Peyer's patch (tissue), 4 donors: ENCODE measurements at places on chromosomes 11 and 22. TPM values are rescaled to one million over a fixed set of nuclear protein-coding genes. Genes with fewer than 3 reads are reported as not detected.

DNA sequence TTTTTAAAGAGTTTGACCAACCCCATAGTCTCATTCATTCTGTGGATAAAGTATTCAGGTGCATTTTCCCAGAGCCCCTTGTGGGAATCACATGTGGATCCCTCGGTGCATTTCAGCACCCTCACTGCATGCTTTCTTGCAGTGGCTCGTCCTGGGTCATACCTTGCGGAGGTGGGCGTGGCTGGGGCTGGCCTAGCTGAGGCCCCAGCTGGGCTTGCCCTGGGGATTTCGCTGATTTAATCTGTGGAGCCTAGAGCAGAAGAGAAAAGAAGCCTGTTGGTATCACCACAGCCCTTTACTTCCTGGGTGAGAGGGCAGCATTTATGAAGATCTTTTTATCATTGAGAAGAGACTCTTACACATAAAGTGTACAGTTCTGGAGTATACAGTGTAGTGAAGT is 53.1 kb downstream of the FBXO7 start:
- H3K4me1 ChIP-seq: no peaks in the 10 kb centered on the region
- H3K36me3 ChIP-seq: no peaks in the 10 kb centered on the region
- H3K4me3 ChIP-seq: no peak overlapping the region

- no peak overlapping the region for H3K27ac ChIP-seq
- no peaks in the 10 kb centered on the region for H3K27me3 ChIP-seq
- no peaks in the 10 kb centered on the region for H3K4me1 ChIP-seq
- no peak for DNase-seq
- no peak overlapping the region for H3K4me3 ChIP-seq
- peaks cover 92% of the 10 kb centered on the region for H3K36me3 ChIP-seq
These were observed 29.2 kb downstream of the CDPF1 start for GRCh38 chr22:46220921-46221320.

- H3K36me3 ChIP-seq: no peaks in the 10 kb centered on the region
- no peak overlapping the region for H3K4me3 ChIP-seq
- no peaks in the 10 kb centered on the region for H3K27me3 ChIP-seq
- H3K27ac ChIP-seq: peak overlapping the region; percentile 28
- peaks cover 4% of the 10 kb centered on the region for H3K4me1 ChIP-seq
These were observed 83.9 kb upstream of the EED start for GRCh38 chr11:86160541-86161149.

DNA sequence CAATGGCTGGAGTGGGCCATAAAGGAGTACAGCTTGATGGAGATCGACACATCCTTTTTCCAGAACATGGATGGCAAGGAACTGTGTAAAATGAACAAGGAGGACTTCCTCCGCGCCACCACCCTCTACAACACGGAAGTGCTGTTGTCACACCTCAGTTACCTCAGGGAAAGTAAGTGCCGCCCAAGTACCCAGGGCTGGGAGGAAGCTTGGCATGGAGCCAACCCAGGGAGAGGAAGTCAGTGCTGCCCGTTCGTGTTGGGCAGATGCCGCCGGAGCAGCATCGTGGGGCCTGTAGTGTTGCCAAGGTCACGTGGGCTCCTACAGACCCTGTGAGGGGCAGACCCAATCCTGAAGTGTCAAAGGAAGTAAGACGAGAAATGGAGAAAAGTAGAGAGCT is 78.9 kb downstream of the FLI1 start:
- no peak overlapping the region for H3K27ac ChIP-seq
- no peaks in the 10 kb centered on the region for H3K27me3 ChIP-seq
- DNase-seq: peak; percentile 81
- H3K4me1 ChIP-seq: peaks cover 4% of the 10 kb centered on the region

DNA sequence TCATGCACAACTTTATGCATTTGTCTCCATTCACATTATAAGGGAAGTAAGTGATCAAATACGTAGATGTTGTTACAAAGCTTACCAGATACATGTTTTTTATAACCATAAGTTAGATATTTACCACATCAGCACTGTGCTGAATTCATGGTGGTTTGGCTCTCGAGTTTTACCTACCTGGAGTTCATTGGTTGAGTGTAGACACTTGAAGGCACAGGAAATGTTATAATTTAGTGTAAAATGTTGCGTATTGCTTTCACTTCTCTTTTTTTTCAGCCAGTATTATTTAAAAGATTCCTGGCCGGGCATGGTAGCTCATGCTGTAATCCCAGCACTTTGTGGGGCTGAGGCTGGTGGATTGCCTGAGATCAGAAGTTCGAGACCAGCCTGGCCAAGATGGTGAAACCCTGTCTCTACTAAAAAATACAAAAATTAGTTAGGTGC is 53.1 kb upstream of the GRK2 start:
- H3K27ac ChIP-seq: no peak overlapping the region
- H3K4me3 ChIP-seq: no peak overlapping the region
- peaks cover 69% of the 10 kb centered on the region for H3K36me3 ChIP-seq
- H3K4me1 ChIP-seq: no peaks in the 10 kb centered on the region
- no peak for DNase-seq

- H3K27ac ChIP-seq: no peak overlapping the region
- DNase-seq: no peak
- no peaks in the 10 kb centered on the region for H3K36me3 ChIP-seq
- H3K4me1 ChIP-seq: no peaks in the 10 kb centered on the region
These were observed 50.6 kb downstream of the WNT11 start for GRCh38 chr11:76155500-76156227.

DNA sequence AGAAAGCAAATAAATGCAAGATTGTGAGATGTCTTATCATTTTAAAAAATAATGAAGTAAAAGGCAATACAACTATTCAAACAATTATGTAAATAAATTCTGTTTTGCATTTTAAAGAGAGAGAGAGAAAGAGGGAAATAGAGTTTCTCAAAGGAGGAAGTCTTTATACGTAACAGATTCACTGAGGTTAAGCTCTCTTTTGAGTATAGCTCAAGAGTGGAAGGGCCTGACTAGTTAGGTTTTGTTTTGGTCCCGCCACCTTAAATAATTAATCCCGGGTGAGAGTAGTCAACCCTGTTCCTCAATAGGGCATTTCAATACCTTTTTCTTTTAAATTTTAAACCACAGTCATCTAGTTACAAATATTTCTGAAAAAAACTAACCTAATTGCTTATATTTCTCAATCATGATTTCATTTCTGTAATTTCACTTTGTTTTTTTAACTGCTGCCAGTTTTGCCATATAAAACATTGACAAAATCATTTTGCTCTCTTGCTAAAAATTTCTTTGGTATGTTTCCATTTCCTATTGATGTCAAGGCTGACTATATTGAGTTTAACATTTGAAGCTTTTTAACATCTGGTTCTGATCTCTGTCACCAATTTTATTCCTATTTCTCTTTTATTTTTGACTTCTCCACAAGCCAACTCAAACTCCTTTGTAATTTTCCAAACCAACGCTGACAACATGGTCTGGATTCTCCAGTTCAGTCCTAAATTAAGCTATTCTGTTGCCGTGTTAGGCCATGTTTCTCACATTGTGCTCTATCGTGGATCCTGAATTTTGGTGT is 10.3 kb downstream of the OR10D3 start:
- no peaks in the 10 kb centered on the region for H3K36me3 ChIP-seq
- H3K4me1 ChIP-seq: no peaks in the 10 kb centered on the region
- H3K27ac ChIP-seq: no peak overlapping the region
- no peak for DNase-seq
- no peak overlapping the region for H3K4me3 ChIP-seq

GRCh38 chr11:5297721-5298323 is 3.9 kb downstream of the OR51B4 start:
- DNase-seq: no peak
- H3K36me3 ChIP-seq: no peaks in the 10 kb centered on the region
- H3K4me3 ChIP-seq: no peak overlapping the region
- no peak overlapping the region for H3K27ac ChIP-seq
- H3K27me3 ChIP-seq: no peaks in the 10 kb centered on the region
- no peaks in the 10 kb centered on the region for H3K4me1 ChIP-seq

DNA sequence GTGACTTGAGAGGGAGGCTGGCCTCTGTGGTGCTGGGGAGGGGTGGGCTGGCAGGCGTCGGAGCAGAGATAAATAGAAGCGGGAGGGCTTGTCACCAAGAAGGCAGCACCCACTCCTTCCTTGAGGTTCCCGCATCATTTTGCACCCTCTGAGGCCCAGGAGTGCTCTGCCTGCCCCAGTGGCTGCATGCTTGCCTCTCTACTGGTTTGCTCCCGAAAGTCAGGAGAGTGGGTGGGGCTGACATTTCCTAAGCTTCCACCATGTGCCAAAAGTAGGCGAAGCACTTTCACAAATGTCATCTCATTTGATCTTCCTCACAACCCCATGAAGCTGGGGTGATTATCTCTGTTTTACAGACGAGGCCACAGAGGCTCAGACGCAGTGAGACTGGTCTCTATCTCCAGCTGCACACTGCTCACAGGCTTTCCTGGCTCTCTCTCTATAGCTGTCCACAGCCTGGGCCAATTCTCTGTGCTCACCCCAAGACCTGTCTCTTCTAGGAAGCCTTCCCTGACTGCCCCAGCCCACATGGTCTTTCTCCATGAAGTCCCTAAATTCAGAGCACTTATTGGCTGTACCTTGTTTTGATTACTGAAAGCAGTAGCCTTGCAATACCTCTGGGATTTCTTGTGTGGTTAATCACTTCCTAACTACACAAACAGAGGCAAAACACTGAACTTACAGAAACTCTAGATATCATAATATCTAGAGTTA is 2.6 kb upstream of the UCP3 start:
- peak; percentile 35 for DNase-seq
- no peak overlapping the region for H3K27ac ChIP-seq
- H3K4me1 ChIP-seq: peaks cover 18% of the 10 kb centered on the region
- H3K36me3 ChIP-seq: no peaks in the 10 kb centered on the region

GRCh38 chr11:72760539-72761405 is 8.6 kb upstream of the ARAP1 start:
- H3K4me1 ChIP-seq: peaks cover 6% of the 10 kb centered on the region
- DNase-seq: no peak
- no peak overlapping the region for H3K27ac ChIP-seq
- peaks cover 13% of the 10 kb centered on the region for H3K36me3 ChIP-seq
- no peak overlapping the region for H3K4me3 ChIP-seq

DNA sequence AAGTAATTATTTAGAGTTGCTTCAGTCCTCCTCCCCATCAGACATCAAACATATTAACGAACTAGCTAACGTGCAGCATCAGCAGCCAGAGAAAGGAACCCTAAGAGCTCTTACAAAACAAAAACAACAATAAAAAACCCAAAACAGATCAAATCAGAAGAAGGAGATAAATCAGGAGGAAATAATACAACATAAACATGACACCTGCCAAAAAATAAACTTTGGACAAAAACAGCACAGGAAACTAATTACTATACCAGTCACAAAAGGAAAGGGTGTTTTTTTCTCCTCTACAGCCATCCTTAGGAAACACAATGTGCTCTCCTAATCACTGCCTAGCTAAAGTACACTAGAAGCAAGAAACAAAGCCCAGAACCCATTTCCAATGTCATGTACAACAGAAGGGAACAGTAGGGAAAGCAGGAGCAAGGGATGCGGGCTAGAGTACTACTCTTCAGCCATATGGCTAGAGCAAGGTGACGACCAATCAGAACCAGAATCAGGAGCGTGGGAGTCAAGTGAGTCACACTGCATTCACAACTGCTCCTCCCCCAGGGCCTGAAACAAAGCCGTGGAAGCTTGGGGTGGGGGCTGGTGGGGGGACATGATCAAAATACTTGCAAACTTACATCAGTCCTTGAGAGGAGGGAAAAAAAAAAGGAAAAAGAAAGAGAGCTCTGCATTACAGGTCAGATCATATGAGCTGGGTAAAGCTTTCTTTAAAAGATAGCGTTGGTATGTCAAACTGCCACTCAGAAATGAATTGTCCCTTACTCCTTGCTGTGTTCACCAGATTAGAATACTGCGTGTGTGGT is 60.4 kb downstream of the LARGE2 start:
- no peaks in the 10 kb centered on the region for H3K36me3 ChIP-seq
- no peak for DNase-seq
- no peak overlapping the region for H3K27ac ChIP-seq
- no peaks in the 10 kb centered on the region for H3K27me3 ChIP-seq

GRCh38 chr11:29125606-29126005 is 891.2 kb downstream of the KCNA4 start:
- H3K4me1 ChIP-seq: no peaks in the 10 kb centered on the region
- H3K36me3 ChIP-seq: no peaks in the 10 kb centered on the region

- no peaks in the 10 kb centered on the region for H3K27me3 ChIP-seq
- H3K4me1 ChIP-seq: no peaks in the 10 kb centered on the region
- DNase-seq: no peak
- H3K27ac ChIP-seq: no peak overlapping the region
- no peaks in the 10 kb centered on the region for H3K36me3 ChIP-seq
These were observed 128.0 kb downstream of the DSCAML1 start for GRCh38 chr11:117669062-117669461.

DNA sequence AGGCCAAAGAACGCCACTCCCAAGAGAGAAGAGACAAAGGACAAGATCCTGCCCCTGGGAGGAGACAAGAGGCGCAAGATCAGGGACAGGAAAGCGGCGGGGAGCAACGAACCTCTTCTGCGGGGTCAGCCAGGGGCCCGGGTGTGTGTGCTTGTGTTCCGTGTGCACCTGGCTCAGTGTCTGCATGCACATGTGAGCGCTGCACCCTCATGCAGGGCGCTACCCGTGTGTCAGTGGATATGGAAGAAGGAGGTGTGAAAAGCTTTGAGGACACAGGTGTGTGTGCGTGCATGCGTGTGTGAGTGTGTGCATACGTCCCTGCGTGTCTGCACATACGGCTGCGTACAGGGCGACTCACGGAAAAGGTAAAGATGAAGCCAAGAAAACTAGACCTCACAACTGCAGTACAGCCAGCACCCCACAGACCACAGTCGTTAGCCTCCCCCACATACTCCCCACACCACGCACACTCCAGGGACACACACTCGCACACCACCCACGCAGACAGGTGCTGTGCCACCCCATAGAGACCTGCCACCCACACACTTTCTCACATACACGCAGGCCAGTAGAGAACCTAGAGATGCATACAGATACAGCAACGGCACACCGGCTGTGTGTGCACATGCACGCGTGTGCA is 11.0 kb upstream of the IGSF9B start:
- H3K36me3 ChIP-seq: no peaks in the 10 kb centered on the region
- no peak for DNase-seq
- H3K4me3 ChIP-seq: no peak overlapping the region
- no peaks in the 10 kb centered on the region for H3K27me3 ChIP-seq
- H3K27ac ChIP-seq: no peak overlapping the region
- no peaks in the 10 kb centered on the region for H3K4me1 ChIP-seq

DNA sequence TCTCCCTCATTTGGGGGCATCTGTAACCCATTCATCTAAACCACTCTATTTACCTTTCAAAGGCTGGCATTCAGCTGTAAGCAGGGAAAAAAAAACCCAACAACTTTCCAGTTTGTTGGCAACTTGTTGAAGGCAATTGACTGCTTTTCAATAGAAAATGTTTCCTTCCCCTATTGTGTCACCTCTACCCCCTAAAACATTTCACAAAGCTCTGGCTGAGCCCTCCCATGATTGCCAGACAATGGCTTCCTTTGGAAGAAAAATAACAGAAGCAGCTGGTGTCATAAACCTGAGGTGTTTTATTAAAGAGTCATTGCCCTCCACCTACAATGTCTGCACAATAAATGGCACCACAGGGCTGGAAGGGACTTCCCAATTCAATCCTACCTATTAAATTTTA is 22.1 kb upstream of the PSMA1 start:
- H3K4me3 ChIP-seq: no peak overlapping the region
- no peaks in the 10 kb centered on the region for H3K4me1 ChIP-seq
- no peak for DNase-seq
- no peaks in the 10 kb centered on the region for H3K36me3 ChIP-seq
- H3K27ac ChIP-seq: no peak overlapping the region
- H3K27me3 ChIP-seq: no peaks in the 10 kb centered on the region

GRCh38 chr11:75338516-75339208 is 12.8 kb downstream of the ARRB1 start:
- peak overlapping the region; percentile 95 for H3K27ac ChIP-seq
- no peaks in the 10 kb centered on the region for H3K27me3 ChIP-seq
- H3K4me1 ChIP-seq: peaks cover 98% of the 10 kb centered on the region
- no peak overlapping the region for H3K4me3 ChIP-seq
- no peak for DNase-seq

The FOLR2 gene
- total RNA-seq: not detected

The NAALAD2 gene
- total RNA-seq: not detected

The CCND1 gene
- 46.6 TPM for total RNA-seq

The MTCH2 gene
- 76.4 TPM for total RNA-seq

The LRRC56 gene
- 0.83 TPM for total RNA-seq
